NCI-H1417 treated with DMSO at 0.1 percent for 48 hours (cell line): ENCODE measurements at places on chromosomes 12 and 14.

DNA sequence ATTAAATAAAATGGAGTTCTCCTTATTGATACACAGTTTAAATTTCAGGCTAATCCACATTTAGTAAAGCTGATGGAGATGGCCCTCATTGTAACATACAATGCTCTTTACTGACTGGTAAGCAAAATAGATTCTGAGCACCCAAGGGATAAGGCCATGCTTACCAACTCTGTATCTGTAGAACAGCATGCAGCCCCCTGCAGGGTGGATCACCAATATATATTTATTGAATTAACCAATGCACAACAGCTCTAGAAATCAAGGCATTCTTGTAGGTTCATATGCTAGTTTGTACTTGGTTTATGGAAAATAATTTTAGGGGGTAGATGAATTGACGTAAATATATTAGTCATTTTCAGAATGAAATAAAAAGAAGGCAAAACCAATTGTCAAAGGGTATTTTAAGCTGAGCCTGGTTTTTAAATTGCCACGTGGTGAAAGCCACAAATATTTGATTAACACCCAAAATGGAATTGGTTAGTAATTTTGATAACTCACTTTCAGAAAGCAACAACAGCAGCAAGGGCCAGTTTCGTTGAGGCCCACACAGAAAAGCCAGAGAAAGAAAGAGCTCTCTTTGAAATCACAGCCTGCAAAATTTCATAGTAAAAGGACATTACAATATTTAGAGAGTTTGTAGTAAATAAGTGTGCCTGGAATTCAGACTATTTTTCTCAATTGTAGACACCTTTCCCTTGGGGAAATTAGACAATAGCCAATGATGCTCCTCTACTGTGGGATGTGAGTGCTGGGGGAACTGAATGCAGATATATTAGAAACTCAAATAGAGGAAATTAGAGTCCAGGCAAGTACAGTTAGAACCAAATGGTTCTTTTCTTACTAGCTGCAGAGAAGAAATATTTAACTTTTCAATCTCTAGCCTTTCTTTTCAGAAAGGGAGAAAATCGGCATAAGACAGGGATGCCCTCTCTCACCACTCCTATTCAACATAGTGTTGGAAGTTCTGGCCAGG is 216.2 kb upstream of the ABCD2 start:
- DNase-seq: no peak

DNA sequence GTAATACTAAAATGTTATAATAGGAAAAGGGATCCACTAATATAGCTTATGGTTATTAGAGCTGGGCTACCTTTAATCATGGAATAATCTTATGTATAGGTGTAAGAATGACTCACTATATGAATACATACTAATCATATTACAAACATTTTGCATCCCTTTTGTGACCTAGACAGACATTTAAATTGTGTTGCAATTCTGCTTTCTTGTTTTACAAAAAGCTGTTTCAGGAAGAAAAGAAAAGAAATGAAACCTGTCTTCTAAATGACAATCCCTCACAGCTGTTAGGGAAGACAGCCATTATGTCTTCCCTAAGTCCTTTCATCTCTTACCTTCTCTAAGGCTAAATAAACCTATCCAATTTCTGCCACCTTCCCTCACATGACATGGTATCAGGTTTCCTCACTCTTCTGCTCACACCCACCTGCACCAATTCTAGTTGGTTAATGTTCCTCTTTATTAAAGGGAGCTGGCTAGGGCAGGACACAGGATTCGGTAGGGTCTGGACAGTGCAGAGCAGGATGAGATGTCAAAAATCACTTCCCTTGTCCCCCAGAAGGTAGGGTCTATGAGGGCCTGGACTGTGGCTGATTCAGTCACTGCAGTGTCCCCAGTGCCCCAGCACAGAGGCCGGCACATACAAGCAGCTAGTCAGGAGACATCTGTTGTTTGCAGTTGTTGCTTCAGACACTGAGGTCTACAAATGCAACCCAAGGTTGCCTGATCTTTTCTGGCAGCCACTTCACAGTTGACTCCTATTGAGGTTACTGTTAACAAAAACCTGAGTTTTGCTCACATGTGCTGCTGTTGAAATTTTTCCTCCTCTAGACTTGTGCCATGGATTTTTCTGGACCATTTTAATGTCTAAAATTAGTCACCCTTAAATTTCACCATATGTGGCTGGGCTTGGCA is 3.7 kb downstream of the DHRS7 start:
- no peak for DNase-seq

DNA sequence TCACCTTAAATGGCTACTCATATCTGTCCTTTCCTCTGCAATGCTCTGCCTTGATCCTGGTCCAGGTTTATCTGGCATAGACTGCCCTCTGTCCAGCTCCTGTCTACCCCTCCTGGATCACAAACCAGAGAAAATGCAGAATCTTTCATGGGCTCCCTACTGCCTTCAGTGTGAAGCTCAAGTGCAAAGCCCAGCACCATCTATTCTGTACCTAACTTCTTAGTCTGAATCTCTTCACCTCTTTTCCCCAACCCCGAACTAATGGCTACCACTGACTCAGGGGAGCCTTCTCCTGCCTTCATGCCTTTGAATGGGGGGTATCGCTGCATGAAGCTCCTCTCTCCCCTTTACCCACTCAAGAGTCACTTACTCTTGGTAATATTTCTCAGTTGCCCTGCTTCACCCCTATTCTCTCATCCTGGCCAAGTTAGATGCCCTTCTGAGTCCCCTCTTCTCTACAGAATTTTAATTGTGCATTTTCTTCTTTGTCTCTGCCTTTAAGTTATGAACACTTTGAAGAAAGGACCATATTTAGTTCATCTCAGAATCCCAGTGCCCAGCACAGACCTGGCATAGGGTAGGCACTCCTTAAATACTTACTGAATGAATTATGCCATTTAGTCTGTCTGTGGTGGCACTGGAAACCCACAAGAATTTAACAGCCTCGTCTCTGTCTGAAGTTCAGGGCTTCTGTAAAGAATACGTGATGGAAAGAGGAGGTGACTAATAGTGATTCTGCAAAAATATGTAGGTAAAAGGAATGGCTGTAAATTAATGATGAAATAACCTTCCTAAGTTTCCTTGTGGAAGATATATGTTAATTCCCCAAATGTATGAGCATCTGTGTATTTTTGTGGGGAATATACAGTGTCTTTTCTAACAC is 191.3 kb upstream of the AMIGO2 start:
- no peak for DNase-seq

DNA sequence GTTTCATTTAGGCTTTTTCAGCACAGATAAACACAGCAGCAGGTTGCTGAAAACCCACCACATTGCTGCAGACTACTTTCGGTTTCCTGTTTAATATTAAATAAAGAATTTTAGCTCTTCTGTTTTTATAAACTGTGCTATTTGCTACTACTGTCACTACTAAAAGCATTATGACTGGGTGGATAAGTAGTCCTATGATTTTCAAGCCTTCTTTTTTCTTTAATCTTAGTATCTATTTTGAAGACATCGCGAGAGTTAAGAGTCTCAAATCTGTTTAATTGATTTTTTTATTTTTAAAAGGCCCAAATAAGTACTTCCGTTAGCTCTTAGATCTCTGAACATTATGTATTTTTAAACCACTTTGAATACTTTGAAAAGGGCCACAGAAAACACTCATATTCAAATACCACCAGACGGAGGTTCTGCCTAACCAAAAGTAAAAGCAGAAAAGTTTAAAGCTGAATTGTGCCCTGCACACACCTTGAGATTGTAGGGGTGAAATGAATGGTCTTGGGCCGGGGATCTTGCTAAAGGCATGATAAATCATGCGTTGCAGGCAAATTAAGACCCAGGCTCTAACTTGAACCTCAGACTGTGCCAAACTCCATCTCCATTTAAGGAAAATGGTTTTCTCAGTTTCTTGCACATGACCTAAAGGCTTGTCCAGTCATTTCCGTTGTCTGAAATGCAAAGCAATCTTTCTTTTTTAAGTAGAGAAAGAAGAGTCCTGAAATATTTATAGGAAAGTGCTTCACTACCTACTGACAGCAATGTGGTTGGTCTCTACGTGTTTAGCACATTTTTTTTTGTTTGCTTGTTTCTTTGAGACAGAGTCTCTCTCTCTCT is 13.6 kb upstream of the FOXN3 start:
- DNase-seq: no peak

GRCh38 chr12:90974286-90974685 is 19.3 kb upstream of the CCER1 start:
- no peak for DNase-seq

DNA sequence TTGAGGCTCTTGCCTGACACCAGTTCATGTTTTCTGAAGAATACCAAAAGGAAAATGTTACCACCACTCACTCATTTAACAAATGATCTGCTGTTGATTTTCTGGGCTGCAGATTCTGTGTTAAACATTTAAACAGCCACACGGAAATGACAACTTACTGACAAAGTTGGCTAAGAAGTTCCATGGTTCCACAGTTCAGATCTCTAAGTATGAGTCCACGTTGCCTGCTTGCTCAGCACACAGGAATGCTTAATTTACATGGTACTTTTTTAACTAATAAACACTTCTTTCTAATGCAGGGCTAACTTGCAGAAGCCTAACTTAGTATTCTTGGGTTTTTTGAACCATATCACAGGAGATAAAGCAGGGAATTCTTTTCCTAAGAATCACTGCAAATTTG is 34.7 kb downstream of the PTGER2 start:
- no peak for DNase-seq

DNA sequence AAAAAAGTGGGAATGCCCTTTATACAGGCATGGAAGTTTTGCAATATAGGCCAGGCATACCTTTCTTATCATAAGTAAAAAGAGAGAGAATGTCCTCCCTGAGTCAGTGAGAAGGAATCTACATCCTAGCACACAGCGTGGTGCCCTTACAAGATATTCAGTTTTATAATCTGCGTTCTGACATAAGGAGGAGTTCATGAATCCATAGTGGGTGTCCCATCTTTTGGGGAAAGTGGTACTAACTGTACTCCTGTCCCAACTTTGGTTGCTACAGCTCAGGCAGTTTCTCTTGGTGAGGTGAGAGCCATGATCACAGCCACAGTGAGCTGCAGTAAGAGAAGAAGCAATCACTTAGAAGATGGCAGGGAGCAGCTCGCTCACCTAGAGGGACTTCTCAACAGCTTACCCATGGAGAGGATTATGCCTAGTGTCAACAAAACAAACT is 332.9 kb downstream of the BCAT1 start:
- no peak for DNase-seq

DNA sequence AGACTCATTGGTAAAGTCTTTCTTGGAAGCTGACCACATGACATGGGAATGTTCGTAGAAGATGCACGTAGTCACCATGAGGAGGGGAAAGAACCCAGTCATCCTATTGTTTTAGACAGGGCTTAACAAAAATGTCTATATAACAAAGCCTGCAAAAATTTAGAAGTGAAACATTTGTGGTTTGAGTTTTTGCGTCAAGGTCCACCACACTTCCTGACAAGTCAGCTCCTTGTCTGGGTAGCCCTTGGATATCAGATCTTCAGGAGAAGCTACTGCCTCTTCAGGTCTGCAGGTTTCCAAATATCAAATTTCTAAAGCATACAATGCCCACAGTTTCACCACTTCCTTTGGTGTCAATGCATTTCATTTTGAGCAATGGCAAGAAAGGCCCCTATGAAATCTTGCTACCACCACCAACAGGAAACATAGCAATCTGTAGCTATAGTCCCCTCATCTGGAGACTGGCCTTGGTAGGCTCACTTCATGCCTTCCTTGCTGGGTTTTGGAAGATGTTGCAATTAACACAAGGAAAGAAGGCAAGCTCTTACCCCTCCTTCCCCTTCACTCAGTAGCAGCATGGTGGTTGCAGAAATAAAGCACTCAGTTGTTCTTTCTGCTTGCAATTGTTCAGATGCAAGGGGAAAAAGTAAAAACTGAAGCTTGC is 235.2 kb downstream of the PCNX1 start:
- no peak for DNase-seq

DNA sequence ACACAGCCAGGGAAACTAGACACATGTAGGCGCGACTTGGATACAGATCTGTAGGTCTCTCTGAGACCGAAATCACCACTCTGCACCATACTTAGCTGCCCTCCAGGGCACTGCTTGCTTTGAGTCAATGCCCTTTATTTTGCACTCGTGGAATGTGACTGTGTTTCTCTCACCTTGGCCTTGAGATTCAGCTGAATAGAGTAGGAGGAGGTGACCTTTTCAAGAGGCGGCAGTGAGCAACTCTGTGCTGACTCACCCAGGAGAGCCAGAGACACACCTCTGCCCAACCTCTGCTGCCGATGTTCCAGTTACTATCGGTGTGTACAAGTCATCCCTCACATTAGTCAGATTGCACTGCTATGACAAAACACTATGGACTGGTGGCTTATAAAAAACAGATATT is 583.4 kb downstream of the VRK1 start:
- DNase-seq: no peak

GRCh38 chr14:80212023-80212397 is 706 bp upstream of the DIO2 start:
- DNase-seq: no peak

DNA sequence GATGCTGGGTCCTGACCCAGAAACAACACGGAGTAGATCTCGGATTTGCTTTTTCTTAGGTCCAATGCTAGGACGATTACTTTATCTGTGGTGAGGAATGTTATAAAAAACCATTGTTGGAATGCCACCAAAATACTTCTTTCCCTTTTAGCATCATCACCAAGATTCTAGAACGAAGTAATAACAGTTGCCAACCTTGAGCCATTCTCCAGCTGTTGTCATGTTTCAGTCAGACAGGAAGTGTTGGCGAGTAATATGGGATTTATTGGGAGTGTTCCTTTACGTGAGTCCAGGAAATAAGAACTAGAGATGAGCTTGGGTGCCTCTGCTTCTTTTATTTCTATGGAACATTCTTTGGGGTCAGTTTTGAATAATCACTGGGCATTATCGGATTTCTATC is 892.9 kb downstream of the DIO2 start:
- DNase-seq: no peak

GRCh38 chr12:3606128-3606527 is 115.1 kb downstream of the PRMT8 start:
- DNase-seq: no peak

- DNase-seq: no peak
Measured at GRCh38 chr14:98185036-98185435, 1087.0 kb downstream of the BCL11B start.

DNA sequence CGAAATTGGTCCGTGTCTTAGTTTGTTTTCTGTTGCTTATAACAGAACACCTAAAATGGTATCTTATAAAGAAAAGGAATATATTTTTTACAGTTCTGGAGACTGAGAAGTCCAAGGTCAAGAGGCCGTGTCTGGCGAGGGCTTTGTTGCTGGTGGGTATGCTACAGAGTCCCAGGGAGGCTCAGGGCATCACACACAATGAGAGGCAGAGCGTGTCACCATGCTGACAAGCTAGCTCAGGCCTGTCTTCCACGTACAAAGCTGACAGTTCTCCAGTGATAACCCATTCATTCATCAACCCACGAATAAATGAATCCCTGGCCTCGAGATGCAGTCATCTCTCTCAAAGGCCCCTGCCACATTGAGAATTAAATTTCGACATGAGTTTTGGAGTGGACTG is 56.7 kb upstream of the AEBP2 start:
- no peak for DNase-seq

GRCh38 chr12:40469736-40470135 is 222.5 kb upstream of the CNTN1 start:
- DNase-seq: no peak

GRCh38 chr12:42444192-42444943 is 118.4 kb downstream of the PPHLN1 start:
- no peak for DNase-seq
